ENCODE measurements at places on chromosomes 7 and 10.

DNA sequence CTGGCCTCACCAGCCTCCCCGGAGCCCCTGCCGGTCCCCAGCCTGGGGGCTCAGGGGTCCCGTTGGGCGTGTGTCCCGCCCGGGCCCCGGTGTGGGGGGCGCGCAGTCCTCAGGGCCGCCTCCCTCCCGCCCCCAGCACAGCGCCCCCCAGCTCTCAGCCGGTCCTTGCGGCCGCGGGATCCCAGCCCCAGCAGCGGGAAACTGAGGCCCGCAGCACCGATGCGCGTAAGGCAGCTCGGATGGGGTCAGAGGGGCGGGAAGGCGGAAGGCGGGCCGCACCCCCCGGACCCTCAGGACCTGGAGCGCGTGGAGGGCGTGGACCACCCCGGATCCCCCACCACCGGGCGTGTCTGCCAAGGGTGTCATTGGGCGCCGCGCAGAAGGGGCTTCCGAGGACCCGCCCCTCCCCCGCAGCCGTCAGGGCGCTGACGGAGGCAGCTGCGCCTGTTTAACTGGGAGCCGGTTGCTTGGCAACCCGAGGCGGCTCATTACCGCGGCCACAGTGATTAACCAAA lies 14.9 kb downstream of the UNCX start:
- no peak for DNase-seq

DNA sequence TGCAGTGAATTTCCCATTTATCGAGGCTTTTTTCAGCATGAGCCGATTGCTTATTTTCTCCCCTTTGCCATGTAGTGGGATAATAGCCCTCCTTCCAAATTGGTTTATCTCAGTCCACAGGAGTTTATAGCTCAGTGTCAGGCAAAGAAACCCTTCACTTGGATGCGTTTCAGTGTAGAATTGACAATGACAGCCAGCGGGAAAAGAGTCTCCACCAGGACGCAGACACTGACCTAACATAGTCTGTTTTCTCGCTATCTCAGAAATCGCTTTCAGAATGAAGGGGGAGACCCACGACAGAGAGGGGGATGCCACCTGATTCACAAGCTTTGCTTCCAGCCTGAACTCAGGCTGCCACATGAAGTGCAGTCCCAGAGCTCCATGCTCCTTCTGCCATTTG lies 43.5 kb upstream of the TCERG1L start:
- DNase-seq = no peak

GRCh38 chr7:24963218-24963617 lies 16.8 kb downstream of the OSBPL3 start:
- no peak for DNase-seq

DNA sequence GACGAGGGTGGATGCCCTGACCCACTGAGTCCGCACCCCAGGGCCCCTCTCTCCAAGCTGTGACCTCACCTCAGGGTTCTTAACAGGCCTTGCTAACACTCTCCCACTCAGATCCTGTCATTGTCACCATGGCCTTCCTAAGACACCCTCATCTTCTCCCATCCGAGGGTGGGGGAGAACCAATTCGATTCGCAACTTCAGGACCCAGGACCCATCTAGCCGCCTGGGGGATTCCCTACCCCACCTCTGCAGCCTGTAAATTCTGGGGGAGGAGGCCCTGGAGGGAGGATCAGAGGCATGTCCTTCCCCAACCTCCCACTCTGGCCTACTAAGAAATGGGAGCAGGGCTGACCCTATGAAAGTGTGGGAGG lies 17.4 kb downstream of the TRIM8 start:
- DNase-seq = no peak

DNA sequence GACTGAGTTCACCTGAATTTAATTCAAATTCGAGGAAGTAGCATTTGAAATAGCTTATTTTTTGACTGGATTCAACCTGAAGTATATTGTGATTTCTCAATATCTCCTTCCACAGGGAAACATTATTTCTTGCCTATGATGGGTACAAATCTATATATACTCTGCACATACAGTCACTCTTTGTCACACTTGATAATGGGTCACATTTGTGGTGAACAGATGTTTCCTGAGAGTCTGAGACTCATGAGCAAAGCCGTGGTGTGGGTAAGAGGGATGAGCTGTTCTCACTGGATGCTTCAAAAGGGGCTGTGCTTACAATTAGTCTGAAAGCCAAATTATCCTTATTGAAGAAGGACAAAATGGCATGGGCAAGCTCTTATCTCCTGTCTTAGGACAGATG lies 18.0 kb upstream of the TBXAS1 start:
- DNase-seq = no peak

DNA sequence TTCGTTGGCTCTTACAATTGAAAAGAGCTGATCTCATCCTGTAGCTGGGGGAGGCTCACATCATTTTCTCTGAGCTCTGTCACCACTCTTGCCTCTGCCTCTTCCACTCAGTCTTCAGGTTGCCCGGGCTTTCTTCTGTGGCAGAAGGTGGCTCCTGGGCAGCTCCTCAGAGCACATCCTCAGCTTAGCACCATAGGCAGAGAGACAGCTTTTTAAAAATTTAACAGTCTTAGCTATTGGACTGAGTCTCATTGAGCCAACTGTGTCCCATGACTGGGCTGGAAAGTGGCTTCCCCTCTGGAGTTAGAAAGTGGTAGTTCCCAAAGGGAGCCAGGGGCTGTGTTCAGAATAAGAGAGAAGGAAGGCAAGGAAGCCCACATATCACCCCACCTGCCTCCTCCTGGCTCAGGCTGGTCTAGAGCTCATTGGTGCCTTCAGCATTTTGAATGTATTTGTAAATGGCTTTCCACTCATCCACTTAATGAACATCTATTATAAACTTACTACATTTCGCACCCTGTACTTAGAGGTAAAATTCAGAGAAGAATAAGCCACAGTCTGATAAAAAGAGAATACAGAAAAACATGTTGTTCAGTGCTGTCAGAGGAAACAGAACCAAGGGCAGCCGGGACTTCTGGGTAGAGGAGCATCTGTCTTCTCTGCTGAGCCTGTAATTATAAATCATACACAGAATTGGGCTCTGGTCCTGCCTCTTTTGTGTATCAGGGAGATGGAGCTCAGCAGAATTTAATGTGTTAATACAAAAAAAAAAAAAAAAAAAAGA lies 119.3 kb downstream of the WDFY4 start:
- no peak for DNase-seq

- DNase-seq = no peak
Observed at GRCh38 chr10:128675405-128675804, 549.2 kb upstream of the MKI67 start.

GRCh38 chr10:71251319-71251718 lies 38.9 kb downstream of the UNC5B start:
- no peak for DNase-seq

DNA sequence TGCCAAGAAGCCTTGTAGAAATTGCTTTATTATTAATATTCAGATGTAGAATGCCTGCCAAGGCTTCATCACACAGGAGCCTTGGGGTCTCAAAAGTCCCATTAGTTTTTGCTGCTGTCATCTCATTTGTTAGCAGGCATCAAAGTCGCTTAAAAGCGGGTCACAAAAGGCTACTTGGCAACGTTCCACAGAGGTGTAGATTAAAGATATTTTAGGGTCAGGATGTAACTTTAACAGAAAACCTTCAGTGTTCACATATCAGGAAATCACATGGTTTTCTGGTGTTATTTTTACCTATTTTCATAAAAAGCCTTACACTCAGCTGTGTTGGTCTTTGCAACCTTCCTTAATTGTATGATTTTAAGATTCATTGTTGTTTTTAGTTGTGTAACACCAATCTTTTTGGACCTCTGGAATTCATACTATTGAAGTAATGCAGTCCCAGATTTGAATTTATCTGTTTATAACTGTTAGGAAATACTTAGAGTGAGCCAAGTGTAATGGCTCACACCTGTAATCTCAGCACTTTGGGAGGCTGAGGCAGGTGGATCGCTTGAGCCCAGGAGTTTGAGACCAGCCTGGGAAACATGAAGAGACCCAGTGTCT lies 65.3 kb downstream of the TET1 start:
- DNase-seq = no peak

- no peak for DNase-seq
Observed at GRCh38 chr7:28503396-28503795, 91.1 kb downstream of the CREB5 start.

DNA sequence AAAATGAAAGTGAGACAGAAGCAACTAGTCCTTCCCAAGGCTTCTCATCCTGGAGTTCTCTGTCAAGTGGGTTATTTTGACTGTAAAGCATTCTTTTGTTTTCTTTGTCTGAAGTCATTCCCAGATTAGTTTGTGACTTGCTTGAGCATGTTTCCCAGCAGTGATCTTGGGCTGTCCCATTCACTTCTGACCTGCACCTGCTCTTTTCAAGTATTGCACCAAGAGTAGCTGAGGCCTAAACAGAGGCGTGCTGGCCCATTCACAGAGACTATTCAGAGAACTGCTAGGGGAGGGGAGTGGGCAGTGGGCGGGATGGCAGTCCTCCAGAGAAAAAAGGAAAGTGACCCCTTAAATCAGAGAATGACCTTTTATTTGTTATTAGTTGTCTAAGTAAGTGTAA lies 61.3 kb downstream of the CACNA2D1 start:
- DNase-seq = no peak

- DNase-seq = no peak
Observed at GRCh38 chr10:109019001-109019424, 904.3 kb downstream of the XPNPEP1 start.

- DNase-seq = no peak
Observed at GRCh38 chr7:5422396-5423305, 983 bp downstream of the TNRC18 start.

DNA sequence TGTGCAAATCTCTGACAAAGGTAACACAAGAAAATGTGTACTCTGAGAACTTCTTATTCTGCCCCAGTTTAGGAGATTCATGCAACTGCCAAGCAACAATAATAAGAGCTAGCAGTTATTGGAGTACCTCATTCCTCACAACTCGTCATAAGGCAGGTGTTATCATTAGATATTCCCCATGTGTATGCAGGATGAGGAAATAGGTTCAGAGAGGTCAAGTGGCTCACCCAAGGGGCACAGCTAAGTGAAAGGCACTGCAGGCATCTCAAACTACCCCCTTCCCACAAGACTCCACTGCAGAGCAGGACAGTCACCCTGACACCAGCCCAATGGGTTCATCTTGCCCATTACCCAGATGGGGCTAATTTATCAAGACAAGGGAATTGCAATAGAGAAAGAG lies 1.3 kb upstream of the GSTK1 start:
- DNase-seq = no peak

DNA sequence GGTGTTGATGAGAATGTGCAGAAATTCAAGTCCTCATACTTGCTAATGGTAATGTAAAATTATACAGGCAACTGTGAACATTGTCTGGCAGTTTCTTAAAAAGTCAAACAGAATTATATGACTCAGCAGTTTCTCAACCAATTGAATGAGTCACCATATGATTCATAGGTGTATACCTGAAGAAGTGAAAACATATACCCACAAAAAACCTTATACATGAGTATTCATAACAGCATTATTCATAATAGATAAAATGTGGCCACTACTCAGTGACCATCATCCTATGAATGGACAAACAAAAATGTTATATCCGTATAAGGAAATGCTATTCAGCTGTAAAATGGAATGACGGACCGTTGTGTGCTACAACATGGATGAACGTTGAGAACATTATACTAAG lies 253.5 kb downstream of the MALRD1 start:
- no peak for DNase-seq

GRCh38 chr10:110811791-110812581 lies 59.7 kb upstream of the PDCD4 start:
- no peak for DNase-seq

DNA sequence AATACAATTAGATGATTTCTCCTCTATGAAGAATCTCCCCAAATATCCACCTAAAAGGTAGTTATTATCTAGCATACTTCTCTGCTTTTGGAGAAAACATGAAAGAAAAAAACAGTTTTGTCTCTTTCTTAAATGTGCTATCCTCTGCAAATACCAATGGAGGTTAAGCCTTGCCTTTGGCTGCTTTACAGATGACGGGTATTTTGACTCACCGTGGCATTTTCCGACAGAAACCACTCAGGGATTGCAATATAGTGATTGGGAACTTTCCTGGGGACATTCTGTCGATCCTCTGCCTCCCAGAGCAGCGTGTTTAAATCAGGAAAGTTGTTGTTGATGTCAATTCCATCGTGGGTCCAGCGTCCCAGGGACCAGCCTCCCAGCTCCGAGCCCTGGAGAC lies 100.6 kb downstream of the GPR26 start:
- no peak for DNase-seq

DNA sequence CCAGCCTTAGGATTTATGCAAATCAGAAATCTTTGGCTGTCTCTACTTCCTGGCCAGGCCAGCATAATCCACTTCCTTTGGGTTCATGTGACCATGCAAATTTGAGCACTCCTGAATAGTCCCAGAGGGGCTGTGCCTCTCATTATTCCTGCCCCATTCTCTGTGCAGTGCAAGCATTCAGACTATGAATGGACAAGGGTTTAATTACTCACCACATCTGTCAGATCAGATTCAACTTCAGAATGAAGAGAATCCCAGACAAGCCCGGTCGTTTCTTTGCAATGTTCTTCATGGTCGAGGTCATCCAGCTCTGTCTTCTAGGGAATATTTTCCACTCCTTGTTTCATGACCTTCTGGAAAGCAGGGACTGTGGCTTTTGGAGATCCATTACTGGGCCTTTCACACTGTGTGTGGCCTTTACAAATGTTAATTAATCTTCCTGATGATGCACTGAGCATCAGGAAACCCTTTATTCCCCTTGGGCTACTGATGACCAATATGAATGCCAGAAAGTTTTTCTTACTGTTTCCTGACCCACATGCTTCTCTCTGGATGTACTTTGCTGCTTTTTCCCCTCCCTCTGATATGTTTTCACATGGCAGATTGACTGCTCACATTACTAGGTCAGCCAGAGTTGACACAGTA lies 217.6 kb upstream of the TCF7L2 start:
- DNase-seq = no peak

- DNase-seq = no peak
Observed at GRCh38 chr10:104273899-104274575, 5.1 kb downstream of the GSTO2 start.

GRCh38 chr10:14606633-14607032 lies 168.1 kb downstream of the FAM107B start:
- no peak for DNase-seq

GRCh38 chr10:12600652-12601051 lies 251.3 kb downstream of the CAMK1D start:
- DNase-seq = no peak

DNA sequence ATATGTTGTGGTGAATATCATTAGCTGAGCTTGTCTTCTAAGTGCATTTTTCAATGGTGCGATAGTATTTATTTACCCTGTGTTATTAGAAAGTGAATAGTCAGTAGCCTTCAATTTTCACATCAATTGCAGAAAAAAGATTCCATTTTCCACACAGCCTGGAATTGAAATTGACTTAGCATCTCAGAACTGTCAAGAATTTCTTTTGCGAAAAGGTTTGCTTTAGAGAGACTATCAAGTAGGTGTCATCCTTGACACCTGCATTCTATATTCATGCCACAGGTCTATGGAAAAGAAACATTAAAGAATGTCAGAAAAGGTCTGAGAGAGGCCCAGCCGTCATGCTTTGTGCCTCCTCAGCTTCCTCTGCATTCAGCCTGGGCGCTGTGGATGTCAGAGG lies 504.9 kb downstream of the PARD3 start:
- DNase-seq = no peak

- no peak for DNase-seq
Observed at GRCh38 chr10:132468651-132469050, 68.9 kb upstream of the INPP5A start.

- no peak for DNase-seq
Observed at GRCh38 chr10:101691081-101691480, 3.9 kb downstream of the FBXW4 start.

GRCh38 chr10:119104654-119105015 lies 722 bp downstream of the DENND10 start:
- no peak for DNase-seq

All from CD4-positive, alpha-beta T cell (primary cell).